ENCODE measurements at places on chromosomes 4 and X.

DNA sequence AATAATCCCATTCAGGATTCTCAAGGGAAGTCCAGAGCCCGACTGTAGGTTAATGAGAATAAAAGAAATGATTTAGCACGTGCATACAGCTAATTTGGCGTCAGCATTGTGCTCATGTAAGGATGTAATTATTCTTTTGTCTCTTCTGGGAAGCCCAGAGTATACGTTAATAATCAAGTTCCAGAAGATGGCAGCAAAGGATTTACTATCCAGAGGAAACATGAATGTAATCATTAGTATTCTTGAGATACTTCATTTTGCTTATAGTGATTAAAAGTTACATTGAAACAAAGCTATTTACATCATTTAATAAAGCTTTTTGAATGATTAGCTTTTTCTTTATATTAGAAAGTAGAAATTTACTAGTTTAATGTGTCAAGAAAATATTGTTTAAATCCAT lies 27.1 kb upstream of the MAP9 start:
- no peak for DNase-seq

DNA sequence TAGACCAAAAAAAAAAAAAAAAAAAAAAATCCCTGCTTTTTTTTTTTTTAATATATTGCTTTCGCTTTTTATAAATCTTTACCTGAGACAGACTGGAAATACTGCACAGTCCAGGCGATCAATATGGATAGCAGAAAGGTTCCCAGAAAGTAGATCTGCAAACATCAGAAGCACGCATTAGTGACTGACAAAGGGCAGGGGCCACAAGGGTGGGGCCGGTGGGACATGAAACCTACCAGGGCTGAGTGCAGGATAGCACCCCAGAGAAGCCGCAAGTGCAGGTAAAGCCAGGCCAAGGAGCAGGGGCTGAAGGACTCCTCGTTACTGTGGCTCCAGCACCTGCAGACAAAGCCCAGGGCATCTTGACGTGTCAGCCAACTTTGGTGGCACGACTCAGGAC lies 101.8 kb downstream of the SLC34A2 start:
- no peak for DNase-seq

DNA sequence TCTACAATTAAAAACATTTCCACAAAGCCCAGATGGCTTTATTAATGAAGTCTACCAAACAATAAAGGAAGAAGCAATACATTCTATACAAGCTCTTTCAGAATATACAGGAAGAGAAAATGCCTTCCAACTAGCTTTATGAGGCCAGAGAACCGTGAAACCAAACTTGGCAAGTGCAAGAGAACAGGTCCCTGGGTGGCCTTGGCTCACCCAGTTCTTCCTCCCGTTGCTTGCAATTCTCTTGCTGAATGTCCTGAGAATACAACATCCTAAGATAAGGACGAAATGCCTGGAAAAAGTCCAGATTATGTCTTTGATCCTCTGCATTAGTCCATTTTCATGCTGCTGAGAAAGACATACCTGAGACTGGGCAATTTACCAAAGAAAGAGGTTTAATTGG lies 204.9 kb downstream of the MAD2L1 start:
- no peak for DNase-seq

- DNase-seq: no peak
These were observed 129.1 kb downstream of the RCHY1 start for GRCh38 chr4:75385106-75385505.

- no peak for DNase-seq
These were observed 892 bp downstream of the IL1RAPL2 start for GRCh38 chrX:104566681-104567501.

DNA sequence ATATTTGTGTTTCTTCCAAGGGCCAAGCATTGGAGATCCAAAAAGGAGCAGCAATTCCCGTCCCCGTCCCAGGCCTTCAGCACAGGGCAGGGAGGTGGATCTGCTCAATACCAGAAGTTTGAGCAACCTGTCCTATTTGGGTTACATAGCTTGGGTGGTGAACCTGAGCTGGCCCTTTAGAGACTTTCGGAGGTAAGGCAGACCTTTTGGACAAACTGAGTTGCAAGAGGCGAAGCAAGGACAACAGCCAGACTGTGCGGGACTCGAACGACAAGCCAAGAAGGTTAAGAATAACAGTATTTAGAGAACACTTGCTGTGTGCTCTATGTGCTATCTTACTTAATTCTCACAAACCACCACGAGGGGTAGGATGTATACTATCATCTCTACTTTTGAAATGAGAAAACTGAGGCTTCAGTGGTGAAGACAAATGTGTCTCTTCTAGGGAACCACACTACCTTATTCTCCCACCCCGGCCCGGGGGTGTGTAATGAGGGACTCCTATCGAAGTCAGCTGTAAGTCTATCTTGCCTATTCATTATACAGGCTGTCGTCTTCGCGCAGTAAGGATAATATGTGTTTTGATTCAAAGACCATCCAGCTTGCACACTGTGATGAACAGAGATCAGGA lies 1.3 kb downstream of the NOP14 start:
- DNase-seq: no peak

GRCh38 chr4:102402223-102402622 lies 56.9 kb upstream of the SLC39A8 start:
- no peak for DNase-seq

- no peak for DNase-seq
These were observed 5.7 kb upstream of the PLCXD1 start for GRCh38 chrX:275476-275966.

DNA sequence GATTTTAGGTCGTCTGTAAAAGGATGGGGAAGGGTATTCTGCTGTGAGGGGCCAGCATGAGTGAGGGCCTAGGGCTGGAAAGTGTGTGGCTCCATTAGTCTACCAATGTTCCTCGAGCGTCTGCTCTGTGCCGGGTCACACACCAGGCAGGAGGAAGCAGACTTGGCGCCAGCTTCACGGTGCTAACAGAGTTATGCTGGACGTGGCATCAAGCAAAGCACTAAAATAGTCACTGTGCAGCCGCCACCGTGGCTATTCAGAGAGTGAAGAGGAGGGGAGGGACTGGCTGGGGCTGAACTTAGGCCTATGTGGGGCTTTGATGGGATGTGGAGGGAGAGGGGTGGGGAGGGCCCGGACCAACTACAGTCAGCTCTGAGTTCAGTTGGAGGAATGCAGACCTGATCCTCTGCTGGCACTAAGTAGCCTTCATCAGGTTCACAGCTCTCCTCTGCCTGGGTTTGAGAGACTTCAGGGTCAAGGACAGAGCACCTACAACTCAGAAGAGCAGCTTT lies 83.9 kb upstream of the MSX1 start:
- no peak for DNase-seq

GRCh38 chr4:156662921-156663320 lies 308.7 kb downstream of the PDGFC start:
- DNase-seq: no peak

GRCh38 chrX:11111947-11112346 lies 815 bp downstream of the HCCS start:
- no peak for DNase-seq

DNA sequence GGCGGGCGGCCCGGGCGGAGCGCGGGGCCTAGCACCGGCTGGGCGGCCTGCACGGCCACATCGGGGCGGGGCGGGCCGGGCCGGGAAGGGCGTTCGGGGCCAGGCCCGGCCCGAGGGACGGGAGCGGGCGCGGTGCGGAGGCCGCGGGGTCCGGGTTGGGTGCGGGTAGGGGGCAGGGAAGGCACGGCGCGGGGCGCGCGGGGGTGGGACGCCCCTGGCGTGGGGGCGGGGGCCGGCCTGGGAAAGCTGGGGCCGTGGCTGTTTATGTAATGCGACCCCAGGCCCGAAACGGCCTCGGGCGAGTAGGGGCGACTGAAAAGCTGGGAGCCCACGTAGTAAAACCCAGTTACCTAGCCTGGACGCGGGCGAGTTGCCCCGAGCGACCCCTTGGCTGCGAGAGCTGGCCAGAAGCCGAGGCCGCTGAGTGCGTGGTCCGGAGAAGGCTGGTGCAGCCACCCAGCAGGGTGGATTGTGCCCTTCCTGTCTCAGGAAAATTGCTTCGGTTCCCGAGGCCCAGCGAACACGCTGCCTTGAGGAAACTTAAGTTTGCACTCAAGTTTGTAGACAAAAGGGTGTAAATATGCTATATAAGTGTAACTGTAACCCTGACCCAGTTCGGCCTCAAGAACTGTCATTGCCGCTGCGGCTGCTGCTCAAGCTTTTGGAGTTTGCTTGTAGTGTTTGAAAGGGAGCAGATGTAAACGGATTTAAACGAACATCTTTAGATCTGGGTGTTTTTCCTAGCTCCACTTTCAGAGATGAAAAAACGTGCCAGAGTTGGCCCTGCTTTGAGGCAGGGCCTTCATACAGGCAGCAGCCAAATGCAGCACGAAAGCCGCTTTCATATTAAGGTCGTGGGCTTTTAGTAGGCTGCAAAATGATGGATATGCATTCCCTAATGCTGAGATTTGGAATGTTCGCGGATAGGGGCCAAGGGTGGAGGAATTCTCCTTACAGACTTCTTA lies 674 bp downstream of the SEC24B start:
- no peak for DNase-seq

All from omental fat pad (tissue), 4 donors.